ENCODE measurements at places on chromosomes 1 and 21.

- no peak for DNase-seq
Observed at GRCh38 chr1:67830928-67831830, 2.1 kb downstream of the GNG12 start.

GRCh38 chr1:229884765-229885164 is 182.3 kb upstream of the GALNT2 start:
- no peak for DNase-seq

GRCh38 chr1:204626381-204626780 is 59.2 kb downstream of the LRRN2 start:
- no peak for DNase-seq

GRCh38 chr1:8674481-8674880 is 143.0 kb downstream of the RERE start:
- no peak for DNase-seq

DNA sequence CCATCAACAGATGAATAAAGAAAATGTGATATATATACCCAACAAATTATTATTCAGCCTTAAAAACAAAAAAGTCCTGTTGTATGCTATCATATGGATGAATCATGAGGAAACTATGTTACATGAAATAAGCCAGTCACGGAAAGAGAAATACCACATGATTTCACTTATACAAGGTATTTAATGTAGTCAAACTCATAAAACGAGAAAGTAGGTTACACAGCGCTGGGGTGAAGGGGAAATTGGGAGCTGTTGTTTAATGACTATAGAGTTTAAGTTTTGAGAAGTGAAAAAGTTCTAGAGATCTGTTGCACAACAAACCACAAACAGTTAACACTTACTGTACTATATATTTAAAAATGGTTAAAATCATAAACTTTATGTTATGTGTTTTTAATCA is 58.5 kb downstream of the SLC25A24 start:
- no peak for DNase-seq

DNA sequence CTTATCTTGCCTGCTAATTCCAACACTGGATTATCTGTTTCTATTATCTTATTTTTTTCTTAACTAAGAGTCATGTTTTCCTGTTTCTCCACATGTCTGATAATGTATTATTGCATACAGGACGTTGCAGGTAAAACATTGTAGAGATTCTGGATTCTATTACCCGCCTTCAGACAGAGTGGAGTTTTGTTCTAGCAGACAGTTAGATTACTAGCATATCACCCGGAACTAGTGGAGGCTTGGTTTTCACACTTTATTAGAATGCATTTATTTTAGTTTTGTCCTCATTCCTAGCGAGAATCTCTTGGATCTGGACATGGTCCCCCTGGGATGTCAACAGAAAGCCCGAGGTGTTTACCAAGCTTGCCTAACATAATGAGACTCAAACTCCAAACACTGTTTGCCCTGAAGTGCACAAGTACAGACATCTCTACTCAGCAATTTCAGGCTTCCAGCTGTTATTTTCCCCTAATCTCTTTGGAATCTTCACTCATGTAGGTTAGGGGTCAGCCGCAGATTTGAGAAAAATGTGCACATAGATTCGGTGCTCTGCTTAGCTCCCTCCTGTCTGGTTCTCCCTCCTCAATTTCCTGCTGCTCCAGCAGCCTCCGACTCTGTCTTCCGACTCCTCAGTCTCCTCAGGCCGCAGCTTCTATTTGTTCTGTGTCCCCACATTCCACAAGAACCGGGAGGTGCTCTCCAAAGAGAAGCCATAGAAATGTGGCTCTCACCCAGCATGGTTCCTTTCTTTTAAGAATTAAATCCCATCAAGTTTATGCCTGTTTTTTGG is 36.8 kb upstream of the PTPRF start:
- DNase-seq, result no peak

DNA sequence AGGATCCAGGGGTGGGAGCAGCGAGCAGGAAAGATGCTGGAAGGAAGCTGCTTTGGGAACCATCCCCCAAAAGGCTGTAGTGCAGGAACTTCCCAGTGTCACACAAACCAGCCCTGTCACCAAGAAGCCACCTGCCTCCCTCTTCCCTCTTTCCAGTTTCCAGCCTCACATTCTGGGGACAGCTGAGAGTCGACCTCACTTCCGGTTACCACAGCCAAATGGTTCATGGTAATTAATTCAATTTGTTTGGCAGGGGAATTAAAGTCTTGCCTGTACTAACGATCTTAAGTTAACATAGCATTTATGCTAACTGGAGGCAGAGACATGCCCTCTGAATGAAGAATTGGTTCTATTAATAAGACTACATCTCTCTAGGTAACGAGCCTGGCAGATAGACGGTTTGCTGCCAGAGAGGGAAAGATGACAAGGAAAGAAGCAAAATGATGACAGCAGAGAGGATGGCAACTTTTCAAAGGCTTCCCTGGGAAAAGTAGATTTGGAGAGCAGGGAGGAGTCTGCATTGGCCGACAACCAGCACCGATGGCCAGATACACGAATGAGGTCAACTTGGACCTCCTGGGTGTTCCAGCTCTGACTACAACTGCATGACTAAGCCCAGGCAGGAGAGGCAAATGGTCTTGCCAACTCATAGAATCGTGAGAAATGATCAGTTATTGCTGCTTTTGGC is 64.1 kb downstream of the TMCO4 start:
- DNase-seq, result peak; percentile 92

- peak; percentile 6 for DNase-seq
Observed at GRCh38 chr1:182786223-182786994, 3.2 kb upstream of the NPL start.

GRCh38 chr21:34197561-34197960 is 124.2 kb downstream of the MRPS6 start:
- no peak for DNase-seq

GRCh38 chr21:38591218-38591537 is 92.9 kb upstream of the ERG start:
- no peak for DNase-seq

DNA sequence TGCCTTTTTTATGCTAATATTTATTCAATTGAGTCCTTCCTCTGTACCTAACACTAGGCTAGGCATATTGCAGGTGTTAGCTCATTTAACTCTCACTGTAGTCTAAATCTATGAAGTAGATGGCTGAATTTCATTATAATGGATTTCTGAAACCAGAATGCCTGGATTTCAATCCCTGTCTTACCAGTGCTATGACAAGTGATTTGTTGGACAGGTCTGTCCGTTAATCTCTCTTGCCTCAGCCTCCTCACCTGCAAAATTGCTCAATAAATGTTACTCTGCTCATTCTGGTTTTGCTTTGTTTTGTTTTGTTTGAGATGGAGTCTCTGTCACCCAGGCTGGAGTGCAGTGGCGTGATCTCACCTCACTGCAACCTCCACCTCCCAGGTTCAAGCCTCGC is 146.1 kb upstream of the ADGRL2 start:
- DNase-seq, result no peak

DNA sequence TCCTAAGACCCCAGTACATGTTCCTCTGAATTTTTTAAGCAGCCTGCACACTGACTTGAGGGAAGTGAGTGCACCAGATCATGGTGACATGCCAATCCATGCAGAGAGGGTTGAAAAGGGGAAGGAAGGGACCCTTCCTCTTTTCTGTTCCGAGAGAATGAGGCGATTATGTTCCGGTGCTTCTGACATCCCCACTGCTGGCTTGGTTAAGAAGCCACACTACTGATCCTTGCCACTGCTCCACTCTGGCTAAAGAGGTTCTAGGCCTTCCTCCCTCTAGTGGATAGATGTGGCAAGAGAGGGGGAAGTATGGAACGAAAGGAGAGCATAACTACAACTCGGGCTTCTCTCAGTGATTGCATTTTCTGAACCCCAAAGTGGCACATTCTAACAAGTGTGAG is 1.8 kb upstream of the CYB5R1 start:
- DNase-seq, result peak; percentile 47

DNA sequence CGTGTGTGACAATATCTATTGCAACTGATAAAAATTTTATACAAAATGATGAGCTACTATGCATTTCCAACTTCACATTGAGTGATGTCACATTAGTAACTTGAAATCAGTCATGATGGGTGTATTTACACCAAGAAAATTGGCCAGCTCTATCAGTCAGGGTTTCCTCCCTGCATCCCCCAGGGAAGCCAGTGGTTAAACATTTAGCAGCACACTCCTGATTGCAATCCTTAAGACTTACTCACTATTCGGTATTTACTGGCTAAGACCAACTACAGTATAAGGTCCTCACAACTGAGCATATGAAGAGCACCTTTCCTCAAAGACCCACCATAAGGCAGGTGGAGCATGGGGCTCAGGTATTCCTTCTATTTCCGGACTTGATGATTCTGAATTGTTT is 41.3 kb upstream of the PTGFRN start:
- DNase-seq, result peak; percentile 54

DNA sequence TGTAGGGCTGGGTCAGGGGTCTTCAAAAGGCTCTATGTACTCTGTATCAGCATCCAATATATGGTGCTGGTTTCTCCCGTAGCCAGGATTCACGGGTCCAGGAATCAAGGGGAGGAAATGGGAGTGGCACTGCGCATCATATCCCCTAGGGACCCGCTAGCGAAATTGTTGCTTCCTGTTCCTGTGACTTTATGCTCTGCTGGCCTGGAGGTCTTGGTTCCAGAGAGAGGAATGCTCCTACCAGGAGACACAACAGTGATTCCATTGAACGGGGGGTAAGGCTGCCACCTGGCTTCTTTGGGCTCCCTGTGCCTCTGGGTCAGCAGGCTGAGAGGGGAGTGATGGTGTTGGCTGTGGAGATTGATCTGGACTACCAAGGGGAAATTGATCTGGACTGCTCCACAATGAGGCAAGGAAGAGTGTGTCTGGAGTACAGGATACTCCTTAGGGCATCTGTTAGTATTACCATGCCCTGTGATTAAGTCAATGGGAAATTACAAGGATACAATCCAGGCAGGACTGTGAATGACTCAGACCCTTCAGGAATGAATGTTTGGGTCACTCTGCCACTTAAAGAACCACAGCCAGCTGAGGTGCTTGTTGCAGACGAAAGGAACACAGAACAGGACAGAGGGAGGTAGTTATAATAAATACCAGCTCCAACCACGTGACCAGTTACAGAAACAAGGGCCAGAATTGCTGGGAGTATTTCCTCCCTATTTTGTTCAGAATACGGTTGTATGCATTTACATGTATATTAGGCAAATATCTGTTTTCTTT is 10.2 kb downstream of the SPSB1 start:
- peak; percentile 90 for DNase-seq

DNA sequence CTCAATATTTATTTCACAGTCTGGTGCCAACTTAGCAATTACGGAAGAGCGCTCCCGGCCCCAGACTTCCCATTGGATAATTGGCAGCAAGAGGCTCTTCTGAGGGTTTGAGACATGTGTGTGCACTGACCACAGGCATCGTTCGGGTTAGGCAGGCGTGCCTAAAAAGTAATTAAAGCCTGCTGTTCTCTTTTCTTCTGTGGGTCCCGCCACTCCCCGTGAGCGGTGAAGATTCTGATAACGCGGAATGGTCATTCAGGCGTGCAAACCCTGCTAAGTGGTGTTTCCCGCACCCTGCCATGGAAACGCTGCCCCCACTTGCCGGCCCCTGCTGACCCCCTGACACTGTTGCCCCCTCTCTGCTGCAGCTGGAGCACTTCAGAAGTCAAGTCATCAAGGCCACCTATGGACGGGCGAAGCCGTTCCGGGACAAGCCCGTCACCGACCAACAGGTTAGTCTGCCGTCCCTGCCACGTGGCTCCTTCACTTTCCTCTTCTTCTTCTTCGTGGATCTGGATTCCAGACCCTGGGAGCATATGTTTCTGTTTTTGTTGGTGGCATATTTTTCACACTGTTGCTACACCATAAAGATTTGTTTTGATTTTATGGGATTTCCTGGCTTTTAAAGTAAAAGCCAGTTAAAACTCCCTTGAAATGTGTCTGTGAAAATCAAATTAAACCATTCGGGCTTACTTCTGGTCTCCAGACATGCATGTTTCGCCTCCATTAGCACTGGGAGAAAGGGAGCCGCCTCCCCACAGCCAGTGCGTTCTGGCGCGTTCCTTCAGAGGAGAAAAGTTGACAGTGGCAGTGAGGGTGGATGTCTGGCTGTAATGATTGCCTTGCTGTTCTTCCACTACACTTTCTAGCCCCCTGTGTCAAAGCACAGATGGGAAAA is 79.9 kb downstream of the FHAD1 start:
- no peak for DNase-seq

- no peak for DNase-seq
Observed at GRCh38 chr1:43348343-43348808, 10.4 kb upstream of the CDC20 start.

GRCh38 chr1:119896303-119896702 is at the start of gene ADAM30:
ADAM30 (minus strand) TSS chr1:119896515; CDS start chr1:119896336, 179 bp downstream.
- DNase-seq, result no peak

GRCh38 chr1:240967070-240967724 is 355.2 kb upstream of the GREM2 start:
- no peak for DNase-seq

DNA sequence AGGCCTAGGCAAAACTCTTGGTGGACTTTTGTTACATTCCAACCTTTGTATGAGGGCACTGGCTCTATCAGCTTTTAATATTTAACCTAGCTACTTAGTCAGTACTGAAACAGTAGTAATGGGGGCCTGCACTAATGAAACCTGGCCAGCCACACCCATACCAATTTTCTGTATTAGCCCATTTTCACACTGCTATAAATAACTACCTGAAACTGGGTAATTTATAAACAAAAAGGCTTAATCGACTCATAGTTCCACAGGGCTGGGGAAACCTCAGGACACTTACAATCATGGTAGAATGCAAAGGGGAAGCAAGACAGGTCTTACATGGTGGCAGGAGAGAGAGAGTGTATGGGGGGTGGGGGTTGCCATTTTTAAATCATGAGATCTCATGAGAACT is 245.7 kb upstream of the RGS18 start:
- no peak for DNase-seq

GRCh38 chr1:160863774-160864131 is 1.1 kb upstream of the CD244 start:
- no peak for DNase-seq

DNA sequence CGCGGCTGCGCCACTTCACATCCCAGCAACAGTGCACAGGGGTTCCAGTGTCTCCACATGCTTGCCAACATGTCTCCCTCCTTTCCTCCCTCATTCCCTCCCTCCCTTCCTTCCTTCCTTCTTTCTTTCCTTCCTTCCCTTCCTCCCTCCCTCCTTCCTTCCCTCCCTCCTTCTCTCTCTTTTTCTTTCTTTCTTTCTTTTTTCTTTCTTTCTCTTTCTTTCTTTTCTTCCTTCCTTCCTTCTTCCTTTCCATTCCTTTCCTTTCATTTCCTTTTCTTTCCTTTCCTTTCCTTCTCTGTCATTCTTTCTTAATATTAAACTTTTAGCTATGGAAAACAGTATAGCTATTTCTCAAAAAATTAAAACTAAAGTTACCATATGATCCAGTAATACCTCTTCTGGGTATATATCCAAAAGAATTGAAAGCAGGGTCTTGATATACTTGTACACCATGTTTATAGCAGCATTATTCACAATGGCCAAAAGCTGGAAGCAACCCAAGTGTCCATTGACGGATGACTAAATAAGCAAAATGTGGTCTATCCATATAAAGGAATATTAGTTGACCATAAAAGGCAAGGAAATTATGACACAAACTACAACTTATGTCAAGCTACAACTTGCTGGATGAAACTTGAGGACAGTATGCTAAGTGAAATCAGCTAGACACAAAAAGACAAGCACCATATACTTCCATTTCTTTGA is 55.0 kb upstream of the TLR5 start:
- no peak for DNase-seq
